ENCODE measurements at places on chromosomes 13 and 19.
A peak's percentile ranks its signal among the peaks of the same experiment; 100 is the strongest.

- DNase-seq = no peak
Measured at GRCh38 chr13:113796211-113796963, 37.4 kb downstream of the TMEM255B start.

GRCh38 chr13:46593398-46593797 lies 40.4 kb downstream of the LRCH1 start:
- DNase-seq = no peak

- DNase-seq = peak; percentile 6
Measured at GRCh38 chr19:31054430-31054829, 294.8 kb downstream of the TSHZ3 start.

DNA sequence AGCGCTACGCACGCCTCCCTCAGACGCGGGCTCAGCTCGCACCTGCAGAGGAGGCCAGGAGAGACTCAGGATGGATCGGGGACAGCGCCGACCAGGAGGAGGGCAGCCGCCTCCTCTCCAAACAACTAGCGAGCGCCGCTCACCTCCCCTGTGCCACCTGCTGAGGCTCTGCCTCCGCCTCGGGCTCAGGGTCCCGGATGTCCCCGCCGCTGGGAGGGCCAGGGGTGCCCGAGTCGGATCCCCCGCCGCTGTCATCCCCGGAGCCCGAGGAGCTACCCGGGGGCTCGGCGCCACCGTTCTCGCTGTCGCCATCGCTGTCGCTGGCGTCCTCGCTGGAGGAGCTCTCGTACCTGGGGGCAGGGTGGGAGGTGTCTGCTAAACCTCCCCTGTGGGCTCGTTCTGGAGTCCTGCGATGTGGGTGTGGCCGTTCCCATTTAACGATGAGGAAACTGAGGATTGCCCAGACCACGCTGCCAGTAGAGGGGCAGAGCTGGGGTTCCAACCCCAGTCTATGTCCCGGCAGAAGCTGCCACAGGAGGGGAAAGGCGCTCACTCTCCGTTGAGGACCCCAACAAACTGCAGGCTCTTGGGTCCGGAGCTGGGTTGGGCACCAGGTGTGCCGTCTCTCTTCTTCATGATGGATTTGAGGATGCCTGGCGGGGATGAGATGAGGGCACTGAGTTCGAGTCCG lies 9.2 kb downstream of the KANK3 start:
- no peak for DNase-seq

GRCh38 chr19:13011653-13012389 lies 16.5 kb downstream of the NFIX start:
- DNase-seq = no peak

- no peak for DNase-seq
Measured at GRCh38 chr19:45477186-45477585, 9.4 kb downstream of the FOSB start.

- no peak for DNase-seq
Measured at GRCh38 chr13:106152047-106152446, 383.4 kb downstream of the EFNB2 start.

DNA sequence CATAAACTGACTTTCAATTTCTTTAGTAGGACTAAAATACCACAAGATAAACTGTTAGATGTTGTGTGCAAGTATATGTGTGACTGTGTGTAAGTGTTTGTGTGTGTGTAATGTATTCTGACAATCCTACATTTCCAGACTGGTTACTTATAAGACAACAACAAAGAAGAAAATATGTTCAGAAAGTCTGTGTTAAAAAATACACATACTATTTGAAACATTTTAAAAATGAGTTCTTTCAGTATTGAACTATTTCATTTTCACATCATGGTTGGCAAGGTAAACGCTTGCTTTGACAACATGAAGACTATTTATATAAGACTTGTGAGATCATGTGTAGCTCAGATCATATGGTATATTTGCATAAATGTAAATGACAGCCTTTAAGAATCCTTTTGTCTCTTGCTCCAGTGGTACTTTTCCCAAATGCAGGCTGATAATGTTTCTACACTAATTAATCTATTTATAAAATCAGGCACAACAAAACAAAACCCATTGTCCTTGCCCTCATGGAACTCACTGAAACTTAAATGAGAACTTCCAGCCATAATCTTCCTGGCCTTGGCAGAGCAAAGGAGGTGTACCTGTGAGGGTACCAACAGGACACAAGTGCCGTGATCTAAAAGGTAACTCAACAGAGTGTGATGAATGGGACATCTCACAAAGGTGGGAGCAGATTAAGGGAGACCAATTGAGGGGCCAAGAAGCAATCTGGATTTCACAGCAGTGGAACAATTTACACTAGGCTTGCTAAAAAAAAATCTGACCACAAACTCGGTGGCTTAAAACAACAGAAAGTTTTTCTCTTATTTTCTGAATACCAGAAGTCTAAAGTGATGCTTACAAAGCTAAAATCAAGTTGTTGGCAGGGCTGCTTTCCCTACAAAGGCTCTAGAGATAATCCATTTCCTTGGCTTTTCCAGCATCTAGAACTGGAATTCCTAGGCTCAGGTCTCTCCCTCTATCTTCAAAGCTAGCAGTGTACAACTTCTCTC lies 349.0 kb downstream of the TBC1D4 start:
- DNase-seq = no peak

DNA sequence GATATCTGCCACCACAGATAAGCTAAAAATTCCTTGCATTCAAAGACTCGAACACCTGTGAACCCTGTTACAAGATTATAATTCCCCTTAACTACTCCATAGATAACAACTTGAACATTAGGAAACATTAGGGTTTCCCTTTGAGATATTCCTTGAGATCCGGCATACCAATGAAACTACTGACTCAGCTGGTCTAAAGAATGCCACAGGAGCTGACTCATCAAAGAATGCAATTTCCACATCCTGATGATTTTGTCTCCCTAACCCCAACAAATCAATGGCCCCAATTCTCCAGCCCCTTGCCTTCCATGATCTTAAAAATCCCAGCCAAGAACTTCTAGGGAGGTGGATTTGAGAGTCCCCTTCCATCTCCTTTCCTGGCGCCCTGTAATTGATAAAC lies 35.6 kb upstream of the ZNF599 start:
- DNase-seq = no peak

DNA sequence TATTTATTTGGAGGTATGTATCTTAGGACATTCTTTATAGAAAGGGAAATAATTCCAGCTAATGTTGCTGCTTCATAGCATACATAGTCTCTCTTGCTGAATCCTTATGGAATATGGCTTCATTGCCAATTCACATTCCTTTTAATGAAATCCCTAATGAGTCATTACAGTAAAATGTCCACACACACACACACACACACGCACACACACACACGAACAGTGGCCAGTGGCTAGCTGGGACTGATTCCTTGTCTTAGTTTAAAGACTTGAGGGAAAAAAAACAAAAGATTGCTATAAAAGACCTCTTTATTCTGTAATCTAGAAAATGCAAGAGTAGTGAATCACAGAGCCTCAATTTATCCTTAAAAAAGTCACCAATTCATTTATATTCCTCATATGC lies 301.6 kb downstream of the SLITRK6 start:
- no peak for DNase-seq

- no peak for DNase-seq
Measured at GRCh38 chr13:98451676-98452470, 125.0 kb downstream of the STK24 start.

GRCh38 chr13:66805657-66806056 lies 424.5 kb downstream of the PCDH9 start:
- no peak for DNase-seq

GRCh38 chr19:13817018-13817614 lies 21.9 kb downstream of the ZSWIM4 start:
- no peak for DNase-seq

- no peak for DNase-seq
Measured at GRCh38 chr19:16445238-16446107, 26.3 kb downstream of the EPS15L1 start.

GRCh38 chr13:62512194-62513141 lies 1096.8 kb upstream of the PCDH20 start:
- no peak for DNase-seq
